Esophagus squamous epithelium (tissue), 5 donors: ENCODE measurements at places on chromosomes 5 and 9. TPM values are rescaled to one million over a fixed set of nuclear protein-coding genes. Genes with fewer than 3 reads are reported as not detected.

The HTR4 gene
- not detected for total RNA-seq

DNA sequence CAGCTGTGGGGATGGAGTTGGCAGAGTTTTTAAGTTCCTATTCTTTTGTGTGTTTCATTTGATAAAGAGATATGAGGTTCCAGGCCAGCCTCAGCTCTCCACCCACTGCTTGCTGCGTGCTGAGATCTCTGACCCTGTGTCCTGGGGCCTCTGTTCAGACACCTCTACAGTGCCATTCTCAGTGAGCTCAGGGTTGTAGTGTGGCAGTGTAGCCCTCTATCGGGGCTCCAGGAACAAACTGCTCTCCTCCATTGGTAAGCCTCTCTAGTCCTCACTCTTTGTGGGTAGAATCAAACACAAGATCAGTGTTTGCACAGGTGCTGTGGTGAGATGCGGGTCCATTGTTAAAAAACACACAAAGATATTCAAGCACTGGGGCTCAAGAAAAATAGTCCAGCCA is 386.6 kb upstream of the RPS23 start:
- H3K27ac ChIP-seq: no peak overlapping the region
- H3K27me3 ChIP-seq: no peaks in the 10 kb centered on the region
- H3K4me1 ChIP-seq: no peaks in the 10 kb centered on the region
- no peak for DNase-seq
- no peak overlapping the region for H3K4me3 ChIP-seq

DNA sequence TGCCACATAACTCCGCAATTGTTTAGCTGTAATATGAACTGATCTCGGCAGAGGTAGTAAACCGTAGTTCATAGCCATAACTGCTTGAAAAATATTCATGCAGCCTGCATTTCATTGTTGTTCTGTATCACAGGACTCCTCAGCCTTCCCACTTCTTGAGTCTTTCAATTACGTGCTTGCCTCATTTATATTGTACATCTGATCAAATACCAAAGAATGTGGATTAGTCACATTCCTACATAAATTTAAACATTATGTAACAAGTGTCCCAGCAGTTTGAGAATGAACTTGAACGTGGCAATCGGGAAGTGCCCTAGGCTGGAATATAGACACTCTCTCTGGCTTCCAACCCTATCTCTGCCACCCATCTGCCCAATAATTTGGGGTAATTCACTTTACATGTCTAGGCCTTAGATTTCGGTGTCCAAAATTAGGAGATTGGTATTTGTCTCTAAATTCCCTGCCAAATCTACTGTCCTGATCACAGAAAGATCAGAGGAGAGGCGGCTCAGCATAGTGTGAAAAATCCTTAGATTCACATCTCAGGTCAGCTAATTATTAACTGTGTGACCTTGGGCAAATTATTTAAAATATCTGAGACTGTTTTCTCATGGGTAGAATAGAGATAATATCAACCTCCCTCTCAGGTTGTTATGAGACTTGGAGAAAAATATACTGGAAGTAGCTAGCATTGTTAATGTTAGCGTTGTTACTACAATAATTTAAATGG is 215.1 kb upstream of the RFX3 start:
- no peak overlapping the region for H3K4me3 ChIP-seq
- no peaks in the 10 kb centered on the region for H3K27me3 ChIP-seq
- H3K4me1 ChIP-seq: peaks cover 19% of the 10 kb centered on the region
- DNase-seq: no peak
- no peaks in the 10 kb centered on the region for H3K36me3 ChIP-seq

- H3K36me3 ChIP-seq: no peaks in the 10 kb centered on the region
- no peak overlapping the region for H3K27ac ChIP-seq
- no peak overlapping the region for H3K4me3 ChIP-seq
- H3K4me1 ChIP-seq: peaks cover 21% of the 10 kb centered on the region
- no peaks in the 10 kb centered on the region for H3K27me3 ChIP-seq
Measured at GRCh38 chr5:180832638-180833068, 28.4 kb downstream of the ZFP62 start.

- no peak overlapping the region for H3K27ac ChIP-seq
- no peaks in the 10 kb centered on the region for H3K4me1 ChIP-seq
- no peak for DNase-seq
- no peaks in the 10 kb centered on the region for H3K36me3 ChIP-seq
- no peak overlapping the region for H3K4me3 ChIP-seq
Measured at GRCh38 chr5:44932922-44933585, 124.3 kb downstream of the MRPS30 start.

The ELAVL2 gene
- total RNA-seq: 0.97 TPM

The CSF2 gene
- total RNA-seq: not detected

- no peaks in the 10 kb centered on the region for H3K36me3 ChIP-seq
- no peaks in the 10 kb centered on the region for H3K27me3 ChIP-seq
- H3K4me1 ChIP-seq: peaks cover 19% of the 10 kb centered on the region
- H3K4me3 ChIP-seq: peak within 1 kb of the TSS; percentile 18
- no peak for DNase-seq
Measured at GRCh38 chr5:96433066-96433447, at the start of gene PCSK1. TSS of gene PCSK1 (minus strand) at chr5:96433248. CDS start at chr5:96433042, 206 bp downstream.

The THOC3 gene
- total RNA-seq: 201 TPM

DNA sequence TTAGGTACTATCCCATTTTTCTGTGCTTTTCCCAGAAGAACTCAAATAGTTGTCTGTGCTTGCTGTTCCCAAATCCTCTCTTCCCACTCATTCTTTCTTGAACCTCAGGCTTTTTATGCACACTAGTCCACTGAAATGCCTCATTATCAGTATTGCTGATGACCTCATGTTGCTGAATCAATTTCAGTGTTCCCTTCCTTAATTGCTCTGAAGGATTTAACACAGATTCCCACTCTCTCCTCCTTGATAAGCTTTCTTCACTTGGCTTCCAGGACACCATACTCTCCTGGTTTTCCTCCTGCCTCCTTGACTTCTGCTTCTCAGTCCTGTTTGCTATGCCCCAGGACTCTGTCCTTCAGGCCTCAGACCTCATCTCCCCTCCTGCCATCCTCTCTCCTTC is 298.5 kb downstream of the ARHGAP26 start:
- no peak overlapping the region for H3K4me3 ChIP-seq
- H3K4me1 ChIP-seq: peaks cover 39% of the 10 kb centered on the region
- H3K27me3 ChIP-seq: no peaks in the 10 kb centered on the region
- H3K27ac ChIP-seq: no peak overlapping the region

The GFRA3 gene
- total RNA-seq: not detected

- no peak overlapping the region for H3K27ac ChIP-seq
- H3K4me3 ChIP-seq: no peak overlapping the region
- no peaks in the 10 kb centered on the region for H3K36me3 ChIP-seq
- H3K27me3 ChIP-seq: no peaks in the 10 kb centered on the region
- DNase-seq: no peak
Measured at GRCh38 chr5:94976853-94977252, 308.0 kb downstream of the MCTP1 start.

GRCh38 chr5:59460368-59461153 is 433.0 kb downstream of the PDE4D start:
- no peak for DNase-seq
- H3K4me3 ChIP-seq: no peak overlapping the region
- H3K27me3 ChIP-seq: no peaks in the 10 kb centered on the region
- H3K4me1 ChIP-seq: no peaks in the 10 kb centered on the region
- H3K27ac ChIP-seq: no peak overlapping the region
- H3K36me3 ChIP-seq: no peaks in the 10 kb centered on the region

DNA sequence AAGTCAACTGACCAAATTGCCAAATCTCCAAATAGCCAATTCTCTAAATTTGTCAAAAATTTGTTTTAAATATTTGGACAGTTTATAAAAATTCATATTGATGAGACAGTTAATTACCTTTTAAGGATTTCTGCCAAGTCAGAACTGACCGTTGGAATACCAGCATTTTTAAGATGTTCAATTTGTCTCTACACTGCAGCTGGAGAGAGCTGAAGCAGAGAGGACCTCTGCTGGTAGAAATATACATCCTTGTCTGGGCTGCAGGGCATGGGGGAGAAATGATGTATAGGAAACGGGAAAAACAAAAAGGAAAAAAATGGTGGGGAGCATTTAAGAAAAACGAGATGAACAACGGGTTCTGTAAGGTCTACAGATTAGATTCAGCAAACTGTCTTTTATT is 16.8 kb downstream of the NR6A1 start:
- H3K27ac ChIP-seq: no peak overlapping the region
- no peak for DNase-seq
- no peaks in the 10 kb centered on the region for H3K36me3 ChIP-seq
- H3K27me3 ChIP-seq: no peaks in the 10 kb centered on the region
- no peaks in the 10 kb centered on the region for H3K4me1 ChIP-seq
